Left lung (tissue), 14 donors: ENCODE measurements at places on chromosomes 11 and 22. TPM values are rescaled to one million over a fixed set of nuclear protein-coding genes. Genes with fewer than 3 reads are reported as not detected.

DNA sequence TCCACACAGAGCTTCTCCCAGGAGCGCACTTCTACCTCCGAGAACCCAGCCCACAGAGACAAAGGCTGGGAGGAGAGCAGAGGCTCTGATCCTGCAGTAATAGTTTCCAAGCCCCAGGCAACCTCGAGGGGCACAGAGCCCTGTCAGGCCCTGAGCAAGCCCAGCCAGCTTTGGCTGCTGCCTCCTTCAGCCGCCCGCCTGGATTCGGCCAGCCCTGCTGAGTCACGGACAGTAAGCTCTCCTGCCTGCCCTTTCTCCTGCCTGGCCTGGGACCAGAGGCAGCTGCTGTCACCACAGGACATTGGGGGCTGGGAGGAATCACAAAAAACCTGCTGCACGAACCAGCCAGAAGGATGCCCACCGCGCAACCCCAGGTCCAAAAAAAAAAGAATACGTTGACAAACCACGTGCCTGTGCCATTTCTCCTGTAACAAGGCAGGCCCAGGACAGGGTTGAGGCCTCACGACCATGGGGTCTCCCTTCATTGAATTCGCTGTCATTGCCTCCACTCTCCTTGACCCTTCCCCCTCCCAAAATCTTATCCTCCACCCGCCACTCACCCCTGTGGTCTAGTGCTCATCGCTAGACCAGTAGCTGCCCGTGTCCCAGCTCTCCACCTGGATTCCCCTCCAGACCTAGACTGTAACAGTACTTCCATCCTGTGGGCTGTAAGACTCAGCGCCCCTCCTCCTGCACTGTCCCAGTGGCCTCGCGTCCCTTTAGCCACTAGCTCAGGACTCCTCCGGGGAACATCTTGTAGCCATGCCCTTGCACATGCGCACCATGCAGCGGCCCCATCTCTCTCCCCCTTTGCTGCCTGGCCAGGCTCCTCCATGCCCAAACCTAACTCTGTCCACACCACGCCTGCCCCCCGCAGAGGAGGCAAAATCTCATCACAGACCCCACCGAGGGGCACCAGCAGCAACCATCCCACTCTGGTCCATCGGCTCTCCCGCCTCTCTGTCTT is 7.4 kb upstream of the SLC22A12 start:
- no peaks in the 10 kb centered on the region for H3K36me3 ChIP-seq
- H3K4me3 ChIP-seq = no peak overlapping the region
- H3K27ac ChIP-seq = no peak overlapping the region
- peaks cover 18% of the 10 kb centered on the region for H3K27me3 ChIP-seq
- no peaks in the 10 kb centered on the region for H3K4me1 ChIP-seq
- DNase-seq = no peak

GRCh38 chr22:17874231-17874905 is 100.1 kb upstream of the BID start:
- DNase-seq = no peak
- H3K27ac ChIP-seq = no peak overlapping the region
- H3K36me3 ChIP-seq = no peaks in the 10 kb centered on the region

DNA sequence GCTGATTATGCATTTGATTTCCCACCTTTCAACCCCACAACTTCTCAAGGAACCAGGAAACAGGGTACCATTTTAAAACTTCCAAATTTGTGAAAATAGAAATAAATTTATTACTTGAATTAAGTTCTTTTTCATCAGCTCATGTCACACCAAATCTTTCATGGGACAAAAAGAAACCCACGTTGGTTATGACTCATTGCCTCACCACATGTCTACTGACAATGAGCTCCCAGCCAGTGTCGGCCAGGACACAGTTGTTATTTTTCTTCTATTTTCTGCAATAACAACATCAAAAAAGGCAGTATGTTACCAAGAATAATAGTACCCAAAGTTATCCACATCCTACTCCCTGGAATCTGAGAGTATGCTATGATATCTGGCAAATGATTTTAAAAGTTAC is 17.3 kb downstream of the MS4A6A start:
- no peaks in the 10 kb centered on the region for H3K4me1 ChIP-seq
- no peak overlapping the region for H3K27ac ChIP-seq
- DNase-seq = no peak
- H3K4me3 ChIP-seq = no peak overlapping the region

DNA sequence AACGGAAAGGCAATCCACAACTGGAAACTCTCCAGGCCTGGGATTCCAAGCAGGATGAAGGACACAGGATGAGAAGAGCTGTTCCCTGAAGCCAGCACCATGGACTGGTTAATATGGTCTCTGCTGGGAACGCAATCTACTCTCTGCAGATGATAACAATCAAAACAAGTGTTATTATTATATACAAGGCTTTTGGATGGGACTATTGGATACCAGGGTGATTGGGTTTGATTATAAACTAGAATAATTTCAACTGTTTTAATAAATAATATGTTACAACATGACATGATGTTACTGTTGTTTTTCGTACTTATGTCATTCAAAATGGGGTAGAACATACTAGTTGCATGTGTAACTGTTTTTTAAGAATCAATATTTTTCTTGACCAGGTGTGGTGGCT is at the start of gene OR52R1:
Gene OR52R1 (minus strand): TSS at position 101 of the 400 bp plus-strand sequence. CDS start 0 bp downstream, at position 101.
- H3K36me3 ChIP-seq = no peaks in the 10 kb centered on the region
- no peak within 1 kb of the TSS for H3K4me3 ChIP-seq
- H3K27ac ChIP-seq = no peak within 1 kb of the TSS
- DNase-seq = no peak
- no peaks in the 10 kb centered on the region for H3K27me3 ChIP-seq
- no peaks in the 10 kb centered on the region for H3K4me1 ChIP-seq

DNA sequence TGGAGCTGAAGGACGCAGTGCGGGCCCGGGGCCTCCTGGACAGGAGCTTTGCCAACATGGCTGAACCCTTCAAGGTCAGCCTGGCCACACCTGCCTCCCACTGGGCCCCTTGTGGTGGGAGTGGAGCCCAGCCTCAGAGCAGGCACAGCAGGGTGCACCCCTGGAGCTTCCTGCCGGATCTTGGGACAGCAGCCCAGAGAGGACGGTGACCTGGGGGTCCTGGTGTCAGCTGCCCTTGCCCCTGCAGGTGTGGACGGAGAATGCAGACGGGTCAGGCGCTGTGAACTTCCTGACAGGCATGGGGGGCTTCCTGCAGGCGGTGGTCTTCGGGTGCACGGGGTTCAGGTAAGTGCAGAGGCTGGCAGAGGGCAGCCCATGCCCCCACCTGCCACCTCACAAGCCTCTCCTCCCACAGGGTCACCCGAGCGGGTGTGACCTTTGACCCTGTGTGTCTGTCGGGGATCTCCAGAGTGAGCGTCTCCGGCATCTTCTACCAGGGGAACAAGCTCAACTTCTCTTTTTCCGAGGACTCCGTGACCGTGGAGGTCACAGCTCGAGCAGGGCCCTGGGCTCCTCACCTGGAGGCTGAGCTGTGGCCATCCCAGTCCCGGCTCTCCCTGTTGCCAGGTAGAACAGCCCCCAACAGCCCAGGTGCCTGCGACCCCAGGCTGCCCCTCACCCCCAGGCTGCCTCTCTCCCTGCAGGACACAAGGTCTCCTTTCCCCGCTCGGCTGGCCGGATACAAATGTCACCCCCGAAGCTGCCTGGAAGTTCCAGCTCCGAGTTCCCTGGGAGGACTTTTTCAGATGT is 5.1 kb downstream of the PGGHG start:
- DNase-seq = no peak
- peaks cover 25% of the 10 kb centered on the region for H3K4me1 ChIP-seq
- no peak overlapping the region for H3K27ac ChIP-seq
- H3K36me3 ChIP-seq = no peaks in the 10 kb centered on the region
- peaks cover 33% of the 10 kb centered on the region for H3K27me3 ChIP-seq
- no peak overlapping the region for H3K4me3 ChIP-seq

- H3K4me3 ChIP-seq = no peak overlapping the region
- H3K27ac ChIP-seq = no peak overlapping the region
- no peak for DNase-seq
- peaks cover 27% of the 10 kb centered on the region for H3K36me3 ChIP-seq
- peaks cover 36% of the 10 kb centered on the region for H3K4me1 ChIP-seq
Measured at GRCh38 chr22:32852395-32853251, 51.1 kb downstream of the TIMP3 start.

DNA sequence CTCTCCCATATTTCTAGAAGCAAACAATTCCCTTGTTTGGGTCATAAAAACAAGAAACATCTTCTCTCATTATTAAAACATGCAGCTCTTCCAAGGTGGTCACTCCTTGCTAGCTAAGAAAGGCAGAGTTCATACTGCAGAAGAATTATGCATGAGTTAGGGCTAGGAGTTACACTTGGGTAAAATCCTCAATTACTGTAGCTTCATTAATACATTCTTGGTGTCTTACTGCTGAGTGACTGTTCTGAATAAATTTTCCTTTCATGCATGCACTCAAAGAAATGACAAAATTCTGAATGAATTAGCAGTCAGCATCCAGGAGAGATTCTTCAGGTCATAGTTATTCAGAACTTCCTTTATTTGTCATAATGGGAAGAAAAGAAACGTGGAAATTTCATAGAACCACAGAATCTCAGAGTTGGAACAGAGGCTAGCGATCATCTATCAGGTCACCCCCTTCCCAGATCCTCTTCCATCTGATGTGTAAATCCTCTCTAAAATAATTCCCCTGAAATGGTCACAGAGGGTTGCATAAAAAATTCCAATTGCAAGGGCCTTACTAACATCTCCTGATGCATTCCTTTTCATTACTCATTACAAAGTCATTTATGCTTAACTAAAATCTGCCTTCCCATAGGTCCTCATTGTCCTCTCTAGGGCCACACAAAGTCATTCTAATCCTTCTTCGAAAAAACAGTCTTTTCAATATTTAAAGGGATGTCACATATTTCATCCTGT is 771.5 kb downstream of the DLG2 start:
- no peak overlapping the region for H3K4me3 ChIP-seq
- no peak overlapping the region for H3K27ac ChIP-seq
- DNase-seq = no peak
- no peaks in the 10 kb centered on the region for H3K4me1 ChIP-seq
- no peaks in the 10 kb centered on the region for H3K27me3 ChIP-seq

GRCh38 chr22:41928593-41929417 is 2.2 kb upstream of the TNFRSF13C start:
- H3K4me3 ChIP-seq = no peak overlapping the region
- H3K4me1 ChIP-seq = peaks cover 13% of the 10 kb centered on the region
- H3K27me3 ChIP-seq = peaks cover 17% of the 10 kb centered on the region
- no peaks in the 10 kb centered on the region for H3K36me3 ChIP-seq
- no peak overlapping the region for H3K27ac ChIP-seq
- DNase-seq = no peak

DNA sequence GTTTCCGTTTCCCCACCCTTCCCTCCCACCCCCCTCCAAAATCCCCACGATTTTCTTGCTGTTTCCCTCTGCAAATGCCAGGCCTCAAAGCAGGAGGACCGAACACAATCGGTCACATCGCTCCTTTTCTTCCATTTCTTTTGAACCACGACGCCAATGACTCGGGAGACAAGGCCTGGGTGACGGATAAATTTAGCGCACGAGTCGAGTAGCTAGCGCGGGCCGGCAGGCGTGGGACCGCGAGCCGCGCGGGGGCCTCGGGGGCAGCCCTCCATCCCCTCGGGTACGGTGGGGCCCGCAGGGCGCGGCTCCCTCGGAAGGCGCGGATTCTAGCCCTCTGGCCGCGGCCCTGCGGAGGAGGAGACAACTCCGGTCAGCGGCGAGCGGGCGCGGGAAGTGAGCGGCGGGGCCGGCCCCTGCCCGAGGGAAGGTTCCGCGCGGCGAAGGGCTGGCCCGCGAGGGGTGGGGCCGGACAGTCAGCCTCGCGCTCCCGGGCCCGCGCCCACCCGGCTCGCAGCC is 414 bp downstream of the JOSD1 start:
- peaks cover 29% of the 10 kb centered on the region for H3K4me1 ChIP-seq
- H3K27ac ChIP-seq = peak overlapping the region; percentile 98
- no peaks in the 10 kb centered on the region for H3K27me3 ChIP-seq
- peaks cover 6% of the 10 kb centered on the region for H3K36me3 ChIP-seq
- peak overlapping the region; percentile 73 for H3K4me3 ChIP-seq

GRCh38 chr11:112516261-112516660 is 255.6 kb upstream of the PLET1 start:
- no peaks in the 10 kb centered on the region for H3K27me3 ChIP-seq
- DNase-seq = no peak
- H3K36me3 ChIP-seq = no peaks in the 10 kb centered on the region

GRCh38 chr22:27603800-27604144 is 197.8 kb downstream of the MN1 start:
- no peaks in the 10 kb centered on the region for H3K36me3 ChIP-seq
- no peaks in the 10 kb centered on the region for H3K27me3 ChIP-seq
- H3K27ac ChIP-seq = no peak overlapping the region
- H3K4me1 ChIP-seq = no peaks in the 10 kb centered on the region
- H3K4me3 ChIP-seq = no peak overlapping the region
- DNase-seq = no peak

DNA sequence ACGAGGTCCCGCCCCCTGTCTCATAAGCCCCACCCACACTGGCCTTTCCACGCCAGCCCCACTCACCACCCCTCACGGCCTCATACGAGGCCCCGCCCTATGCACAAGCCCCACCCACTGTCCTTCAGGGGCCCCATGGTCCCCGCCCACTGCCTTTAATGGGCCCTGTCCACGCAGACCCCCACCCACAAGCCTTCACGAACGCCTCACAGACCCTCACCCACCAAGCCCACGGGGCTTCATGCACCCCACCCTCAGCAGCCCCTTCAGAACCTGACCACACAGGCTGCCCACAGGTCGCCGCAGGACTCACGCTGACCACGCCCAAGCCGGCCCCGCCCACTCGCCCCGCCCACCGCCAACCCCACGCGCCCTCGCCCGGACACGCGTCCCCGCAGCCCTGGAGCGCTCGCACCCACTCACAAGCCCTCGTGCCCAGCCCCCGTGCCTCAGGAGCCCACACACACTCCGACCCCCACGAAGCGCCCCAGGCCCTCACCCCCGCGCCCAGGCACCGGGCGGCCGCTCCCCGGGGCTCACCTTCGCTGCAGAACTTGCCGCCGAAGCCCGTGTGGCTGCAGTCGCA is 10.5 kb downstream of the NRXN2 start:
- DNase-seq = no peak
- H3K27me3 ChIP-seq = peaks cover 64% of the 10 kb centered on the region
- H3K4me3 ChIP-seq = no peak overlapping the region
- H3K4me1 ChIP-seq = no peaks in the 10 kb centered on the region
- no peaks in the 10 kb centered on the region for H3K36me3 ChIP-seq

DNA sequence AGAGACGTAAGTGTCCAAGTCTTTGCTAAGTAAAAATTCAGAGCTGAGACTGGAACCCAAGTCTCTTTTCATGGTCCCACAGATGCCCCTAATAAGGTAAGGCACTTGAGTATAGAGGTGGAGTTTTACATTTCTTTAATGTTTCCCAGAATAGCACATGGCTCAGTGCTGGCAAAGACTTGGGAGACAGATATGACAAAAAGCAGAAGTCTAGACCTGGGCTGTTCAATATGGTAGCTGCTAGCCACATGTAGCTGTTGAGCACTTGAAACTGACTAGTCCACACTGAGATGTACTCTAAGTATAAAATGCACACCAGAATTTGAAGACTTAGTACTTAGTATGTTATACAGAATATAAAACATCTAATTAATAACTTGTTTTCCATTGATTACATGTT is 17.6 kb downstream of the VSTM5 start:
- H3K4me3 ChIP-seq = no peak overlapping the region
- H3K27ac ChIP-seq = no peak overlapping the region
- H3K36me3 ChIP-seq = no peaks in the 10 kb centered on the region

GRCh38 chr11:68840661-68841653 is 759 bp downstream of the CPT1A start:
- peak overlapping the region; percentile 98 for H3K27ac ChIP-seq
- no peaks in the 10 kb centered on the region for H3K27me3 ChIP-seq
- DNase-seq = peak; percentile 74
- H3K36me3 ChIP-seq = no peaks in the 10 kb centered on the region
- H3K4me1 ChIP-seq = peaks cover 69% of the 10 kb centered on the region

The PIH1D2 gene
- 4.0 TPM for total RNA-seq

The RCOR2 gene
- total RNA-seq = 1.4 TPM

The F2 gene
- not detected for total RNA-seq

The NNMT gene
- total RNA-seq = 165 TPM

The CNIH2 gene
- total RNA-seq = 0.81 TPM

The CLDN5 gene
- 86.9 TPM for total RNA-seq
